ENCODE measurements at places on chromosomes 12 and 14. TPM values are rescaled to one million over a fixed set of nuclear protein-coding genes. Genes with fewer than 3 reads are reported as not detected.

GRCh38 chr14:102853648-102854047, 68.8 kb upstream of the AMN start:
- DNase-seq: no peak

DNA sequence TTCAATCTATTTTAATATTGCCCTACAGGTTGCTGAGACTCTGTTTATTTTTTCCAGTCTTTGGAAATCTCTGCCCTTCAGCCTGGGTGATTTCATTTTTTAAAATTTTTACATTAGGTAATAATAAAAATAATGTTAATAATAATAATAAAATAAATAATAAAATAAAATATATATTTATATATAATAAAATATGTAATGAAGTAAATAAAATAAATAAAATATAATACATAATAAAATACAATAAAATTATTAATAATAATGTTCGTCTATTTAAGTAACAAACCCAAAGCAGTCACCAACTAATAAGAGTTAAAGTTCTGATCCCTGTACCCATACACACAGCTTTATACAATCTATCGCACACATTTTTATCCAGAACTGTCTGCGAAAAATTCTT, 130.5 kb downstream of the SEC23A start:
- DNase-seq: no peak

GRCh38 chr14:69775012-69775411, 8.1 kb downstream of the SRSF5 start:
- no peak for DNase-seq

DNA sequence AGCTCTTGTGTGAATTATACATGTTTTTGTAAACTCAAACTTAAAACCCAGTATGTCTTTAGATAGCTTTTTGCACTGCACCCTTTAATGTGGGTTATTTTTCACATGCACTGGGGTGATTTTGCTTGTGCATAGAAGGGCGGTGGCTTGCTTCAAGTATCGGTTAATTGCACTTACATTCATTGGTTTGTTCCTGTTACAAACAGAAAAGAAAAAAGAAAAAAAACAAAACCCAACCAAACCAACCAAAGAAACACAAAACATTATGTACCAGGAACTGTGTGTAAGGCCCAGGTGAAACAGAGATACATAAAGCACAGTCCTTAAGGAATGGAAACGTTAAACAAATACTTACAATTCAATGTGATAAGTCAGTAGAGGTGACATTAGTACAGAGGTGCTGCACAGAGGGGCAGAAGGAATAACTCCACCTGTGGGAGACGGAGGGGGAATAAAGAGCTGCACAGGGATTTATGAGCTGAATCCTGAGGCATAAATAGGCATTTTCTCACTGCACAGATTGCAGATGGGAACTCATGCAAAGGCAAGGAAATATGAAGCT, 151.4 kb downstream of the KTN1 start:
- DNase-seq: no peak

- no peak for DNase-seq
Observed at GRCh38 chr12:6548966-6549683, 6.7 kb downstream of the IFFO1 start.

The GDF3 gene
- not detected for total RNA-seq

The SSPN gene
- 56.3 TPM for total RNA-seq

The OR6C70 gene
- total RNA-seq: not detected
